ENCODE measurements at places on chromosomes 3 and 15. TPM values are rescaled to one million over a fixed set of nuclear protein-coding genes. Genes with fewer than 3 reads are reported as not detected.
A peak's percentile ranks its signal among the peaks of the same experiment; 100 is the strongest.

GRCh38 chr3:149115114-149115513 is 14.3 kb upstream of the HPS3 start:
- DNase-seq, result no peak

- no peak for DNase-seq
Observed at GRCh38 chr3:8052659-8053058, 449.0 kb upstream of the LMCD1 start.

DNA sequence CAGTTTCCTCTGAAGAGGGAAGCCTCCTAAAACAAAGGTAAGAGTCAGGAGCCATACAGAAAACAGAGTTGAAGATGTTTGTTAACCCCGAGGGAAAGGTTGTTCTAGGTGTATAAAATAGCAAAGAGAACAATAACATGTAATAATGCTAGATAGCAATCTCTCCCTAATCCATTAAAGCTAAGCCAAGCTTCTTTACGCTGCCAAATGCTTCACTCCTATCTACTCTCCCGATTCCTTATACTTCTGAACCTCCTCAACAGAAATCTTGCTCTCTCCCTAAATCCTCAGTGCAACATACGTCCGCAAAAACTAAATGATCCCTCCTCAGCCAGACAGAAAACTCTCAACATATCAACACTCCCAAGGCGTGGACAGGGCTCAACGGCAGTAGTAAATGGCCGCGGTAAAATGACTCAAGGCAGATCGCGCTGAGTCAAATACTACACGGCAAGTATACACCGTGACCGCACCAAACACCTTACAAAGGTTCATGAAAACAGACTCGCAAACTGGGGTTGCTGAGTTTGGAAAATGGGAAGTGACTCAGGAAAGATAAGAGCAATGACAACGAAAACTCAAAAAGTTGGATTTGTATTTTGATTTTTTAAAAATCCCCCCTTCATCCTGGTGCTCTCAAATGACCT is 682 bp downstream of the CLDND1 start:
- DNase-seq, result peak; percentile 36

GRCh38 chr3:11272906-11273574 is 843 bp downstream of the ATG7 start:
- no peak for DNase-seq

GRCh38 chr3:58130591-58130990 is 80.2 kb downstream of the DNASE1L3 start:
- no peak for DNase-seq

The GLDN gene
- polyA plus RNA-seq, result 0.74 TPM

GRCh38 chr3:169948559-169949448 is 17.8 kb upstream of the SEC62 start:
- no peak for DNase-seq

The PROK2 gene
- polyA plus RNA-seq, result 0.08 TPM

- no peak for DNase-seq
Observed at GRCh38 chr3:33132019-33132360, 18.2 kb downstream of the CRTAP start.

The RBP2 gene
- polyA plus RNA-seq, result 0.46 TPM

GRCh38 chr15:89825271-89825940 is 10.8 kb upstream of the ANPEP start:
- DNase-seq, result no peak

The SLC22A14 gene
- 0.44 TPM for polyA plus RNA-seq

- DNase-seq, result no peak
Observed at GRCh38 chr15:85897895-85898717, 103.4 kb upstream of the KLHL25 start.

The KCNAB1 gene
- 3.0 TPM for polyA plus RNA-seq

DNA sequence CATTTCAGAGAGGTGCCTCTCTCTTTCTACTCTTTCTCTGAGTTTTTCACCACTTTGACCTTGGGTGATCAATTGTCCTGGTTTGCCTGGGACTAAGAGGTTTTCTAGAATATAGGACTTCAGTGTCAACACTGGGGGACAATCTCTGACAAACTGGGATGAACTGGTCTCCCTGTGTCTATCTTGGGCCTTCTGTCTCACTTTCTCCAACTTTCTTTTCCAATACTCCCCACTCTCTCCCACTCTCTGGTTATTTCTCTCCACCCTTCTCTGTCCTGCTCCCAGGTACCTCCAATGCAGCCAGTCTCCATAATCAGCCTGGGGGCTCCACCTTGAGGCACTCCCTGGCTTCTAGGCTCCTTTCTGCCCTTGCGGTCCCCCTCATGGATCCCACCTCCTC is 4.7 kb upstream of the ITGA11 start:
- DNase-seq, result no peak

GRCh38 chr3:168974617-168975403 is 688.7 kb downstream of the MECOM start:
- DNase-seq, result no peak

GRCh38 chr3:86887876-86888275 is 103.1 kb downstream of the VGLL3 start:
- no peak for DNase-seq

GRCh38 chr15:100999369-100999768 is 80.2 kb downstream of the LRRK1 start:
- DNase-seq, result no peak

The HGD gene
- polyA plus RNA-seq, result 76.4 TPM

The TRAIP gene
- polyA plus RNA-seq, result 8.8 TPM

The DGKG gene
- polyA plus RNA-seq, result 0.78 TPM

DNA sequence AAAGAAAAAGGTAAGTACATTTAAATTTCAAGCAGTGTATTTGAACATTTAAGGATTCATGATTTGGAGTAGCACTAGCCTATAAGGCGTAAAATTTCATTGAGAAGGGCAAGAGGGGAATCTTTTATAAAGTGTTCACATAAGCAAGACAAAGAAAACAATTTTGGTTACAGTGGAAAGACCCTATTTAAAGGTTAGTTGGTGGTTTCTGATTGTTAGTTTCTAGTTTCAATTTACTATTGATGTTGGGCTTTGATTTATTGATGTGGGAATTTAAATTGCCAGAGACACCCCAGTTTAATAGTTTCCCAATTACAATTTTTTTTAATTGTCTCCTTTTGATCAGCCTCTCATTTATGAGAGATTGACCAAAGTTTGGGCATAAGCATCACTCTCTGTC is 19.5 kb downstream of the ROBO2 start:
- DNase-seq, result no peak

GRCh38 chr3:25885544-25885943 is 95.7 kb downstream of the OXSM start:
- no peak for DNase-seq

The WDR93 gene
- polyA plus RNA-seq, result 3.0 TPM

GRCh38 chr3:11335056-11335608 is 62.9 kb downstream of the ATG7 start:
- peak; percentile 32 for DNase-seq

- DNase-seq, result no peak
Observed at GRCh38 chr3:76369170-76369569, 583.8 kb upstream of the ZNF717 start.

DNA sequence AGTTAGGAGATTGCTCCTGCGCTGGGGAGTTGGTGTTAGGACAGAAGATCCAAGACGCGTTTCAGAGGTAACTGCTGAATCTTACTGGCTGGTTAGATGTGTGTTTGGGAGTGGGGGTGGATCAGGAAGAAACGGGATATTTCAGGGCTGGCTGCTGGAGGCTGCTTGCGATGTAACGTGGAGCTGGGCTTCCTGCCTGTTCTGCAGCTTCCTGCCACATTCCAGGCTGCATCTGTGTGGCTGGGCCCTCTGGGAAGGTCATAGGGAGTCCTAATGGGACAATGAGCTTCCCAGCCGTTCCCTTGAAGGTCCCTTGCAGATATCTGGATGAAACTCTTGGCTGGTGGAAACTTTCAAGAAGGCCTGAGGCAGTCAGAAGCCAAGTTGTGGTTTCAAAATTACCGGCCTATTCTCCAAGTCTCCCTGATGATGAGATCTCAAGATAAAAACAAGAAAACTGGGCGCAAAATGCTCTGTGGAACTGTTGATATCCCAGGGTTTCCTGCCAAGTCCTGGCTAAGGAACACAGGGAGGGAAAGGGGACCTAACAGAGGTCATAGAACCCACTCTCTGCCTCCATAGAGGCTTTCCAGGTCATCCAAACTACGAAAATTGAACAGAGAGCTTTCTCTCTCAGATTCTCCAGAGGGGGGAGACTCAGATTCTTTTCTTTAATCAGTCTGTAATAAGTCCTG is 67.0 kb downstream of the NOX5 start:
- no peak for DNase-seq

DNA sequence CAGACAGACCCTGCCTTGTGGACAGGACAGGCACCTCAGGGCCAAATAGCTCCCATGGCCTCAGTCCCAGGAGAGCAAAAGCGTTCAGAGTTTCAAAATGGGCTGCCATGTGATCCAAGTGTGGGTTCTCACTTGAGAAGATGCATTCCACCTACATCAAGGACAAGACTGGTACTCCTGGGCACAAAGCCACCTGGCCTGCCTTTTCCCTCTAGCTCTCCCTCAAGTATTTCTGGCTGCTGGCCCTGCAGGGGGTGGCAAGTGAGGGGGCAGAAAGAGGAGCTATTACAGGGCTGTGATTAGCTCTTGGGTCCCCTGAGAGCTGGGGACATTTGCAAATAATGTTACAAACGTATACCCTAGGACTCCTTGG is 6.5 kb upstream of the COL7A1 start:
- no peak for DNase-seq

DNA sequence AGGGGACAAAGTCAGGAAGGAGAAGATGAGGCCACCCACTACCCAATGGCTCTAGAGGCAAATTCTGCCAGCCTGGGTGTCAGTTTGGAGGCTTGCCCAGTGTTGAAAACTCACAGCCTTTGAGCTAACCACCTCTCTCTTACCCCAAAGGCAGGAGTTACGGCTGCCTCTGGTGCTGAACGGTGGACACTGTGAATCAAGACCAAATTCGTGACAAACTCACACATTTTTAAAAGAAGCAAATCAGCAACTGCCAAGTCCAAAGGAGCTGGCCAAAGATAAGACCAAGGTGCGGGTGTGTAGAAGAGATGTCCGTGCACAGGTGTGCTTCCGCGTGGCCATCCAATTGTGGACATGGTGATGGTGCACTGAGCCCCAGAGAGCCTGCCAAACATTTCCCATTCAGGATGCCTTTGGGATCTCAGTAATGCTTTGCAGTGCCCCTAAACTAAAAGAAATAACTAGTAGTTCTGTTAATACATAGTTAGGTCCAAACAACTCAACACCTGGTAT is 74.6 kb downstream of the FAM174B start:
- no peak for DNase-seq

The SPINK8 gene
- 0.37 TPM for polyA plus RNA-seq

The CD86 gene
- 1.7 TPM for polyA plus RNA-seq

- no peak for DNase-seq
Observed at GRCh38 chr15:66390678-66391077, 4.0 kb downstream of the MAP2K1 start.

DNA sequence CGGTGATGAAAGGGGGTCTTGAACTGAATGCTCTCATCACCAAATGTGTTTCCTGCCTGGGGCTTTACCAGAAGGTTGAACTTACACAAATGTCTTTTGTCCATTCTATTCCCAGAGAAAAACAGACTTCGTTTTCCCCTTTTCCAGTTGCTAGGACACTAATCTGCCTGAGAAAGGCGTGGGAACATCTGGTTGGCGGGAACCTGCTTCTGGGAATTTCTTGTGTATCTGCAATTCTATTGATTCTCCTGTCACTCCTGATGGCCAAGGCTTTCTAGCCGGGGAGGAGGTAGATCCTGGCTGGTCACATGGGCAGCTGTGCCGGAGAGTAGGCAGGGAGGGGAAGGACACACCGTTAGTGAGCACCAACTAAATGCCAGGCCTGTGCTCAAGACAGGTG is 31.1 kb upstream of the CCDC174 start:
- no peak for DNase-seq

DNA sequence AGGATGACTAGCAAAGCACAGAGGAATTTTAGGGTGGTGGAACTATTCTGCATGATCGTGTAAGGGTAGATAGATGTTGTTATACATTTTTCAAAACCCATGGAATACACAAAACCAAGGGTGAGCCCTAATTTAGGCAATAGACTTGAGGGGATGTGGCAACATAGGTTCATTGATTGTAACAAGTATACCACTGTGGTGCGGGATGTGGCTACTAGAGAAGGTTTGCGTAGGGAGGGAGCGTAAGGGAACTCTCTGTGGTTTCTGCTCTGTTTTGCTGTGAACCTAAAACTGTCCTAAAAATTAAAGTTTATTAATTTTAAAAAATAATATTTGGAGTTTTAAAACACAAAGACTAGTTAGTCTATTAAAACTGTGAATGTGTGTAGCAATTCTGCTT is 202.8 kb downstream of the PLCL2 start:
- no peak for DNase-seq

DNA sequence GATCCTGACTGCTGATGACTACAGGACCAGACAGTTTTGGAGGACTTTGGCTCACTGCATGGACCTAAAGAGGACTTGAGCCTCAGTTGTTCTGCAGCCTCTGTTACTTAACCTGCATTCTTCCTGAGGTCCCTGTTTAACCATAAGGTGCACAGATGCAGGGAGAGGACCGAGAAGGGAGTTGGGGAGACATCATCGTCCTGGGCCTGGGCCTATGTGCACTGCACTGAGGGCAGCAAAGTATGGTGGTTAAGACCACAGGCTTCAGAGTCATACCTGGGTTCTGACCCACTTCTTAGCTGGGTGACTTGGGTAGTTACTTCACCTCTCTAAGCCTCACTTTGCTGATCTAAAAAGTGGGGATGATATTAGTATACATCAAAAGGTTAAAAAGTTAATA is 21.9 kb downstream of the KY start:
- DNase-seq, result no peak

The FSIP1 gene
- 2.9 TPM for polyA plus RNA-seq

DNA sequence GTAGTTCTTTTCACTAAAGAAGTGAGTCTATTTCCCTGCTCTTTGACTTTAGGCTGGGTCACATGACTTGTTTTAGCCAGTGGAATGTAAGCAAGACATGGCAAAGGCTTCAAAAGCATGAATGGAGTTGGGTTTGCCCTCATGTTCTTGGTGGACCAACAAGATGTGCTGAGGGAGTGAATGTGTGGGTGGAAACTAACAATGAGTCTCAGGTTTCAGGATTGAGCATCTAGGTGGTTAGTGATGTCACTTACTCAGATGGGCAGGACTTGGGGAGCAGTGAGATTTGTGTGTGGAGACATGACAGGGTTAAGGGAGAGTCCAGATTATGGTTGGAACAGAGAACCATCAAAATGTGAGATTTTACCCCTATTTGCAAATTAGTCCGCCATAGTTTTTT is 181.4 kb upstream of the UBE2E1 start:
- DNase-seq, result no peak

GRCh38 chr3:55899887-55900286 is 412.8 kb upstream of the WNT5A start:
- no peak for DNase-seq

DNA sequence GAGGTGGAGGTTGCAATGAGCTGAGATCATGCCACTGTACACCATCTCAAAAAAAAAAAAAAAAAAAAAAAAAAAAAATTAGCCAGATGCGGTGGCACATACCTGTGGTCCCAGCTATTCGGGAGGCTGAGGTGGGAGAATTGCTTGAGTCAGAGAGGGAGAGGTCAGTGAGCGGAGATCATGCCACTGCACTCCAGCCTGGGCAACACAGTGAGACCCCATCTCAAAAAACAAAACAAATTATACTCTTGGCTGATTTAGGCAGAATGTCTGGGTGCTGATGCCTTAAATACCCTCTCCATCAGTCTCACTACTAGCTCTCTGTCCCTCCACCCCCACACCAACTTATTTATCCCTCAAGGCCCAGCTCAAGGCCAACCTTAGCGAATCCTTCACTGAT is 14.0 kb downstream of the UBR1 start:
- no peak for DNase-seq

The ABI3BP gene
- 24.1 TPM for polyA plus RNA-seq

The OXNAD1 gene
- polyA plus RNA-seq, result 16.4 TPM

All from right renal cortex interstitium (tissue), 3 donors.